ENCODE measurements at places on chromosomes 3 and 15.

GRCh38 chr3:10160346-10160745 is 4.4 kb upstream of the IRAK2 start:
- DNase-seq: peak; percentile 46

DNA sequence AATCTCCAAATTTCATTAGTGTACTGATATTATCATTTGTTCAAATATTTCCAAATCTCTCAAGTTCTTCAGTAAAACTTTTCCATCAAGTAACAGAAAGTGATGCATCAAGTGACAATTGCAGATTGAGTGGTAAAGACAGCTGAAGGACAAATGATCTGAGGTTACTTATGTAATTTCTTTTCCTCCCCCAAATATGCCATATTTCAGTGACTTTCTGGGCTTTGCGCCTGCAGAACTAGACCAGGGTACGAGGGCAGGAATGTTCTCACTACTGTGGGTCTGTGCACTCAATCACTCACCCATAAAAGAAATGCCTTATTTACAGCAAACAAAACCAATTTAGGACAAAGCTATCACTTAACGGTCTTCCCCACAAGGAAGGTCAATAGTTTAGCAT is 4.7 kb downstream of the SUCLG2 start:
- no peak for DNase-seq

- DNase-seq: no peak
Observed at GRCh38 chr15:80289528-80290495, 37.8 kb upstream of the CTXND1 start.

GRCh38 chr3:80643421-80643820 is 875.6 kb upstream of the ROBO1 start:
- DNase-seq: no peak

DNA sequence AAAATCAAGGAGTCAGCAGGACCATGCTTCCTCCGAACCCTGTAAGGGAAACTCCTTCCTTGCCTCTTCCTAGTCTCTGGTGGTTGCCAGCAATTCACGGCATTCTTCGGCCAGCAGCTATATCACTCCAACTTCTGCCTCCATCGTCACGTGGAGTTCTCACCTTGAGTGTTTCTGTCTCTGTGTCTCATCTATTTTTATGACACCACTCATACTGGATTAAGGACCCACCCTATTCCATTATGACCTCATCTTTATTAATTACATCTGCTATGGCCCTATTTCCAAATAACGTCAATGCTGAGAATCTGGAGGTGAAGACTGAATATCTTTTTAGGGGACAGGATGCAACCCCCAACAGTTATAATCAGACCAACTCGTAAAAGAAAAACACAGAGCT is 21.8 kb upstream of the HES1 start:
- no peak for DNase-seq

DNA sequence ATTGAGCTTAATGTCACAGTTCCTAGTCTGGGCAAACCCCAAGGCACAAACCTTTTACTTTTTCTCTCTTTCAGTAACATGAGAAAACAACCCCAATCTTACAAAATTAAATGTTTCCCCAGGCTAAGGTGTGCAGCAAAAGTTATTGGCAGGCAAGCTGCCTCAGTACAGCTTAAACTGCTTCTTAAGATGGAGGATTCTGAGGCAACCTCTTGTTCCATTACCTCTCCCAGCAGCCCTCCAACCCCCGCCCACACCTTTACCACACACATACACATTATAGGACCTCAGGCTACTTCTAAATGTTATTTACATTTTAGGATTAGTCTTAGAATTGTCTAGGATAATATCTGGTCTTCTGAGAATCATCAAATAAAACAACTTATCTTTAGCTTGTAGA is 22.3 kb upstream of the CBLB start:
- DNase-seq: no peak

- DNase-seq: no peak
Observed at GRCh38 chr3:154151969-154152368, 30.8 kb downstream of the ARHGEF26 start.

- no peak for DNase-seq
Observed at GRCh38 chr15:62112616-62113593, 46.1 kb downstream of the C2CD4A start.

GRCh38 chr3:52891164-52891563 is 6.2 kb downstream of the STIMATE start:
- DNase-seq: no peak

DNA sequence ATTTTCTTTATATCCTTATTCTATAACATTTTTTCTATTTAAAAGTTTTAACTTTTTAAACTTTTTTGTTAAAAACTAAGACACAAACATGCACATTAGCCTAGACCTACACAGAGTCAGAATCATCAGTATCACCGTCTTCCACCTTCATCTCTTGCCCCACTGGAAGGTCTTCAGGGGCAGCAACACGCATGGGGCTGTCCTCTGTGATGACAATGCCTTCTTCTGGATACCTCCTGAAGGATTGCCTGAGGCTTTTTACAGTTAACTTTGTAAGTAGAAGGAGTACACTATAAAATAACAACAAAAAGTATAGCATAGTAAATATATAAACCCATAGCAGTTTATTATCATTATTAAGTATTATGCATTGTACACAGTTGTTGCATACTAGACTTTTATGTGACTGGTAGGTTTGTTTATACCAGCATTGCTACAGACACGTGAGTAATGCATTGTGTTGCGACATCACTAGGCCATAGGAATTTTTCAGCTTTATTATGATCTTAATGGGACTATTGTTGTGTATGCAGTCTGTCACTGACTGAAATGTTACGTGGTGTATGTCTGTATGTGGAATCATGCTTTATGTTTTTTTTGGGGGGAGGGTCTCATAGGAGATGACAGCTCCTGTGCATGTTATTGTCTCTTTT is 18.2 kb downstream of the ATP1B3 start:
- no peak for DNase-seq

GRCh38 chr3:141353652-141354495 is 14.4 kb upstream of the ZBTB38 start:
- DNase-seq: no peak

- DNase-seq: no peak
Observed at GRCh38 chr3:84985795-84986194, 27.0 kb downstream of the CADM2 start.

DNA sequence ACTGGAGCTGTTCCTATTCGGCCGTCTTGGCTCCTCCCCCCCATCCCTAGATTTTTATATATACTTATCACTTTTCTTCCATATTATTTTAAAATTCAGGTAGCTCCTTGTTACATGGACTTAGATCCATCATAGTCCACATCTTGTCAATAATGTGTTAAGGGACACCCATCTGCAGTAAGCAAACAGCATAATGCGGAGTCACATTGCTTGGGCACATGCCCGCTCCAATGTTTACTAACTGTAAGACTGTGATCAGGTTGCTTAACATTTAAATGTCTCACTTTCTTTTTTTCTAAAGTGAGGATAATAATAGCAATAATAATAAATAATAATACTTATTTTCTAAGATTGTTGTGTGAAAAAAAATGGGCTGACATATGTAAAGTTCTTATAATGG is 303.2 kb upstream of the SOX14 start:
- no peak for DNase-seq

DNA sequence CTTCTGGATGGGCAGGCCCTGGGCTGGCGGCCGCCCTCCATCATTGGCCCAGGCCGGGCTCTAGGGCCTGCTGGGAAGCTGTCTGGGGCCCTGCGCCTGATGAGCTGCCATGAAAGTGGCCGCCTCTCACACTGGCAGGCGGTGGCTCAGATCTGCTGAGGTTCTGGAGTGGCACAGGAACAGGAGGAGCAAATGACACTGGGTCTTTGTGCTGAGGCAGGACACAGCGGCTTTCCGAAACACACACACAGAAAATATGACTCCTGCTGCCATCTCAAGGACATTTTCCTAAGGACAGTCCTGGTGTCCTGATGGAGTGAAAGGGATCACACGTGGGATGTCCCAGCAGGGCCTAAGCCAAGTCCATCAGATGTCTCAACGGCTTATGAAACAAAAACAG is 103.5 kb downstream of the NUP210 start:
- DNase-seq: no peak

- DNase-seq: no peak
Observed at GRCh38 chr3:101722394-101723173, 1.8 kb upstream of the CEP97 start.

DNA sequence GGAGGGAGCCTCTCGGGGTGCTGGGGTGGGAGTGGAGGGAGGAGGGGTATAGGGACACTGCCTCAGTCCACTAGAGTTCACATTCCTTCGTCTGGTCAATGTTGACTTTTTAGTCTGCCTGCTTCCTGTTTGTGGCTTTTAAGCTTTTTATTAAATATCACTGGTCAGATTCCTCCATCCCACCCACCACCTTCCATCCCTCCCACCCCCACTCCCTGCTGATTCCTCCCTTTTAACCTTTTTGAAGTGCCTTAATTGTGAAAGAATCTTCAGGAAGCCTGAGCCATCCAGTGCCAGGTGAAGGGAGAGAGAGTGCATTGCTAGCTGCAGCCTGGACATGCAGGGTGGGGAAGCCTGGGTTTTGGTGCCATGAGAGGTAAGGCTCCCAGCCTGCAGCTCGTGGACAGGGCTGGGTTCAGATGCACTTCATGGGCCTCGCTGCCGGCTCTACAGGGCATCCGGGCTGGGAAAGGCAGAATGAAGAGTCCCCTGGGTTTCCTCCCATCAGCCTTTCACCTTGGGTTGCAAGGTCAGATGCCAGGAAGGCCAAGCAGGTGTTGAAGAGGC is 105.9 kb downstream of the DNAJB8 start:
- no peak for DNase-seq

DNA sequence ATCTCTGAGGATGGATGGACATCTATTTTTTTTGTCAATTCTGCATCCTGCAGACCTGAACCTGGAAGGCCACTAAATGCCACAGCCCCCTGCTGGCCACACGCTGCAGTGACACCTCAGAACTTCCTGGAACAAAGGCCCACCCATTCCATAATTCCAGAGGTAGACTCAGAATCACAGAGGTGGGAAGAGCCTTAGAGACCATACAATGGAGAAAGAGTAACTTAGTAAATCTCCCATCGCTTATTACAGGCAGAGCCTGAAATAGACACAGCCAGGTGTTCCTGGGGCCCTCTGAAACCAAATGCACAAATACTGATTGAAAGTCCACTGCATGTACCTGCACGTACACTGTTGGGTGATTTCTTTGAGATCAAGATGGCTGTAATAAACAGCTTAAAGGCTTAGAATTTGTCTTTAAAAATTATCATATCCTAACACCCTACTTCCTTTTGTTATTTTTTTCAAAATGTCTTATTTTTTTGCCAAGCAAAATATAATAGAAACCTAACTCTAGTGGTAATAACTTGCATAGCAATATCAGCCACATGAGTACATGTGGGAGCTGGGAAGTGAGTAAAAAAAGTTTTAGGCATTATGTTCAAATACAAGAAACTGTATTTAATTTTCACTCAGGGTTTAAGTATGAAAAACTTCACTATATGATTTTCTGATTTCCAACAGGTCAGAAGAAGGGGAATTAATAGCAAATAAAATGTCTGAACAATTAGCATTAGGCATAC is 62.7 kb downstream of the EOMES start:
- DNase-seq: no peak

GRCh38 chr3:185733980-185734724 is 90.7 kb downstream of the IGF2BP2 start:
- peak; percentile 69 for DNase-seq

- DNase-seq: no peak
Observed at GRCh38 chr15:99135194-99135593, 30.3 kb downstream of the SYNM start.

DNA sequence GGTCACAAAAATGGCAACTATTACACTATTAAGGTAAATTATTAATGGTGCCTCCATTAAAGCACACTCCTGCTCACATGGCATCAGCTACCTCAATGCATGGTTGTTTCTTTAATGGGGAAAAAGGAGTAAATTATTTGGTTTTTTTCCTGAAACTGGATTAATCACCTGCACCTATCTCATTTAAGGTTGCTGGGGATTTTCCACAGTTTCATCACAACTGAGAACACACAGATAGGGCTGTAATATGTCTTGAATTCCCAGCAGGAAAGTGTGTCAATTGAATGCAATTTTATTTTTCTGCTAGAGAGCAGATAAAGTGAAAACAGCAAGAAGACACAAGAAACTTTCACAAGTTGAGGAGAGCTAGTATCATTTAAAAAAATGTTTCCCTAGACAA is 36.4 kb downstream of the RFTN1 start:
- DNase-seq: no peak

DNA sequence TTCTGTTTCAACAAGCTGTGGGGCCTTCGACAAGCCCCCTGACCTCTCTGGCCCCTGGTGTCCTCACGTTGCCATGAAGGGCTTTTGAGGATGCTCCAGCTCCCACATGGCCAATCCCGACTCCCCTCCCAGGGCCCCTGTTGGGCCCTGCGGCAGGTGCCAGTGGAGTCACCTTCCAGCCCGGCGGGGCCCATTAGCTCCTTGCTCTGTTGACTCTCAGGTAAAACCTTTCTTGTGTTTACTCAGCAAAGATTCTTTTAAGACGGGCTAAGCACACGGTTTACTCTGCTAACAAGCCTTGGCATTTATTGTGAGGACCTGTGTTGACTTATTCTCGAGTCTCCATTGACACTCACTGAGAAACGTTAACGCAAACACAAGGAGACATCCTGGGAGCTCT is 15.0 kb downstream of the RPLP1 start:
- DNase-seq: no peak

- no peak for DNase-seq
Observed at GRCh38 chr15:76190070-76190564, 121.2 kb downstream of the ETFA start.

DNA sequence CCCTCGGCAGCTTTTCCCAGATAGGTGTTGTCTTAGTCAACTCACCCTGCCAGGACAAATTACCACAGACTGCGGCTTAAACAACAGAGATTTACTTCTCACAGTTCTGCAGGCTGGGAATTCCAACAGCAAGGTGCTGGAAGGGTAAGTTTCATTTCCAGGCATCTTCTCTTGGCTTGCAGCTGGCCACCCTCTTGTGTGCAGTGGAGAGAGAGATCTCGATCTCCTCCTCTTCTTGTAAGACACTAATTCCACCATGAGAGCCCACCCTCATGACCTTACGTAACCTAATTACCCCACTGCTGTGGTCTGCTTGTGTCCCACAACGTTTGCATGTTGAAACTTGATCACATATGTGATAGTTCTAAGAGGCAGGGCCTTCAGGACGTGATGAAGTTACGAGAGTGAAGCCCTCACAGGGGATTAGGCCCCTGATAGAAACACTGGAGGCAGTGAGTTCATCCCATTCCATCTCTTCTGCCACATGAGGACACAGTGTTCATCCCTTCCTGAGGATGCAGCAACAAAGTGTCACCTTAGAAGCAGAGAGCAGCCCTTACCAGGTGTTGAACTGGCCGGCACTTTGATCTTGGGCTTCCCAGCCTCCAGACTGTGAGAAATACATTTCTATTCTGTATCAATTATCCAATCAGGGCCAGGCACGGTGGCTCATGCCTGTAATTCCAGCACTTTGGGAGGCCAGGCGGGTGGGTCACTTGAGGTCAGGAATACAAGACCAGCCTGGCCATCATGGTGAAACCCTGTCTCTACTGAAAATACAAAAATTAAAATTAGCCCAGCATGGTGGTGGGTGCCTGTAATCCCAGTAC is 247.7 kb downstream of the PLCL2 start:
- DNase-seq: no peak

DNA sequence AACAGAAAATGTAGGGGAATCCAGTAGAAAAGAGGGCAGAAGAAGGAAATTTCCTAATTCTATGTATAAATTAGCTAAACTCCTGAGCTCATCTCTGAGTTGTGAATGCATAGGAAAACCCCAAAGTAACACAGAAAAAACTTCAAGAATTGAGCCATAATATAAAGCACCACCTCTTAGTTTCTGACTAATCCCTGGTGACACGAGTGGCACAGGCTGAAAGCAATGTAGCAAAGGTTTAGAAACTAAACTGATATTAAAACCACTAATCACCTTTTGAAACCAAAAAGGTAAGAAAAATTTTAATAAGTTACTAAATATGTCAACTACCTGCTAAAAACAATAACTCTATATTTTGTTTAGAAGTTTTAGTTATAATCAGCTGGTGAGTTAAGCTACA is 255.6 kb upstream of the NECTIN3 start:
- no peak for DNase-seq
